ENCODE measurements at places on chromosomes 7 and 10.

GRCh38 chr7:93981480-93981874 lies 22.7 kb downstream of the BET1 start:
- no peak overlapping the region for H3K27ac ChIP-seq
- H3K4me3 ChIP-seq: no peak overlapping the region
- H3K36me3 ChIP-seq: no peaks in the 10 kb centered on the region
- H3K27me3 ChIP-seq: peaks cover 4% of the 10 kb centered on the region

DNA sequence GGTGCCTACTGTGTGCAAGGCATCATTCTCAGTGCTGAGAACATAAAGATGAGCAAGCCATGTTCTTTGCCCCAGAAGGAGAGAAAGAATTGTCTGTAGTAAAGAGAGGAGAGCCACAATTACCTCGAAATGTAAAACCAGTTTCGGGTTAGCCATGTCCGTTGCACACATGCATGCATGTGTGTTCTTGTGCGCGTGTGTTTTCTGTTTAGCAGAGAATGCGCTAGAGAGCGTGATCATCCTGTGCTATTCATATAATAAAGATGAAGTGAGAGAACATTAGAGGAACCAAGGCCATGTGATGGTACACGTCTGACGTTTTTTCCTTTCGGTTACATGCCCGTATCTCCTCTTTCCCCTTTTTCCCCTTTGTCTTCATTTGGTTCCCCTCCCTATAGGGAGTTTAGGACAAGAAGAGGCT lies 158.2 kb downstream of the CELF2 start:
- peaks cover 81% of the 10 kb centered on the region for H3K4me1 ChIP-seq
- H3K36me3 ChIP-seq: peaks cover 42% of the 10 kb centered on the region
- no peaks in the 10 kb centered on the region for H3K27me3 ChIP-seq
- no peak overlapping the region for H3K27ac ChIP-seq

DNA sequence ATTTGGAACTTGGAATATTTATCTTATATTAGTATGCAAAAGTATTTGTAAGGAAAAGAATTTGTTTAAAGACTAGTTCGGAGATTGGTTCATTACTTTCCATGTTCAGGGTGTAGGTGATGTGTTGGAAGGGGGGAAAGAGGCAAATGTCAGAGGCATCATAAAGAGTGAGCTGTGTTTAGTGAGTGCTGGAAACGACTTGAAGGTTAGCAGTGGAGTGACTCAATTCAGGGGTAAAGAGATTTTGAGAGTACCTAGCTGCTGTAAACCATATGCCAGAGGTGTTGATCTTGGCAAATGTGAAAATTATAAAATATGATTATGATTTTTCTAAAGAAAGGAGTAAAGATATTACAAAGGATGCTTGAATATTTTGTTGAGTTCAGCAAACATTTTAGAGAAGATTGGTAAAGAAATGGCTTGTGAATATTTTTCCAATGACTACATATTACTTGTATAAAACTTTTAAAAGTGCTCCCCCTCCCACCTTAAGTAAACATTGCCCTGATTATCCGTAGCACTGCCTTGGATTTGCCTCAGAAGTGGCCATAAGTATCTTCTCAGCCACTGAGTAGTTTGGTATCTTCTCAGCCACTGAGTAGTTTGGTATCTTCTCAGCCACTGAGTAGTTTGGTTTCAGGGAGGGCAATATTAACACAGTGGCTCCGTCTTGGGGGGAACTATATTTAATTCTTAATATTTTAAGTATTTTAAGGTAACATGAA lies 51.5 kb downstream of the ZNRF2 start:
- H3K4me1 ChIP-seq: peaks cover 36% of the 10 kb centered on the region
- no peak for DNase-seq
- H3K27ac ChIP-seq: no peak overlapping the region
- no peak overlapping the region for H3K4me3 ChIP-seq
- no peaks in the 10 kb centered on the region for H3K27me3 ChIP-seq

DNA sequence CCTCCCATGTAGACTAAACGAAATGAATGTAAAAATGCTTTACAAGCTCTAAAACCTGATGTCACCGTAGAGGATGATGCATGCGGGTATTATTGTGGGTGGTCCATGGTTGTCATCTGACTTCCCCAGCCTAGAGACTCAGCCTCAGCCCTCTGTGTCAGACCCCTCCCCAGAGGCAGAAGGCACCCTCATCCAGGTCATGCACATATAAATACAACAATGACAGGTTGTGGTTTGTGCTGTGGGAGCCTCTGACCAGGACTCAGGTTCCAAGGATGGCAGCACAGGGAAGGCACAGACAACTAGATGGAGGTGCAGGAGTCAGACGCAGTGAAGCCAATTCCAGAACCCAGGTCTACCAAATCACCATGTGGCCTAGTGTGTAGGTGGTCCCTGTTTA lies 3.3 kb upstream of the NODAL start:
- H3K36me3 ChIP-seq: no peaks in the 10 kb centered on the region
- peaks cover 4% of the 10 kb centered on the region for H3K4me1 ChIP-seq
- no peak overlapping the region for H3K27ac ChIP-seq
- H3K27me3 ChIP-seq: peaks cover 48% of the 10 kb centered on the region

DNA sequence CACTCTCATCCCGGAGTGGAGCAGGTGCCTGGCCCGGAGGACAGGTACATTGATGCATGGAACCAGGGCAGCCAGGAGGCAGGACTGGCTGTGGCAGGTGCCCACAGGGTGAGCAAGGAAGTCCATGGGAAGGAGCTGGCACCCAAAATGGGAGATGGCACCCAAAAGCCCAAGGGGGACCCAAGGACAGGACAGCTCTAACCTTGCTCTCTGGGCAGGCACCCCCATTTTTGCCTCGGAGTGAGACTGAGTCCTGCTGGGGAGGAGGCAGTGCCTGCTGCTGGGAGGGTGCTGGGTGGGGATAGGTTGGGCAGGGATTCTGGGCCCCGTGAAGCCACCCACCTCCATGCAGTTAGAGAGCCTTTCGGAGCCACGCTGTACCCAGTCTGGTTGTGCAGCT lies 234.5 kb downstream of the TCERG1L start:
- DNase-seq: no peak
- no peaks in the 10 kb centered on the region for H3K36me3 ChIP-seq
- no peak overlapping the region for H3K27ac ChIP-seq
- H3K4me1 ChIP-seq: peaks cover 10% of the 10 kb centered on the region

DNA sequence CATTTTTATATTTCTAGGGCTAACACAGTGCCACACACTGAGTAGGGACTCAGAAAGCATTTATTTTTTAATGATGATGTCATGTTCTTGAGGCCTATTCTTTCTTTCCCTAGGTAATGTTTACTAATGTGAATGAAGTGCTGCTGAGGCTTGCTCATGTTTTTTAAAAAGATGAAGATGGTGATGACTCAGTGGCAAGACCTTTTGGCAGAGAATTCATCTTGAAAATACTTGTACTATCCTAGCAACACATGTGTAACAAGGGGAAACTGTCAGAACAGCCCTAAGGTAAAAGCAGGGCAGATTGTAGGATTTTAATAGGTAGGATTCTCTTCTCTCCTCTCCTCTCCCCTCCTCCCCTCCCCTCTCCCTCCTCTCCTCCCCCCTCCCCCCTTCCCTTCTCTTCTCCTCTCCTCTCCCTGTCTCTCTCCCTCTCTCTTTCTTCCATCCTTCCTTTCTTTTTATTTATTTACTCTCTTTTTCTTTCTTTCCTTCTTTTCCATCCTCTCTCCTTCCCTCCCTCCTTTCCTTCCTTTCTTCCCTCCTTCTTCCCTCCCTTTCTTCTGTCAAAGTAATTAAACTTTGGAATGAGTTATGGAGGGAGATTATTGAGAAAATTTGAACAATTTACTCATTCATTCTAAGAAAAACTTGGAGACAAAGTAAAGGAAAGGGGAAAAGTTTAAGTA lies 75.3 kb downstream of the ZNF92 start:
- no peak for DNase-seq
- no peaks in the 10 kb centered on the region for H3K4me1 ChIP-seq
- peaks cover under 1% of the 10 kb centered on the region for H3K27me3 ChIP-seq
- H3K36me3 ChIP-seq: no peaks in the 10 kb centered on the region

GRCh38 chr10:132130286-132131265 lies 56.2 kb upstream of the DPYSL4 start:
- H3K4me3 ChIP-seq: no peak overlapping the region
- no peak for DNase-seq
- H3K4me1 ChIP-seq: no peaks in the 10 kb centered on the region
- H3K27ac ChIP-seq: no peak overlapping the region
- H3K27me3 ChIP-seq: no peaks in the 10 kb centered on the region

- no peaks in the 10 kb centered on the region for H3K36me3 ChIP-seq
- peaks cover 2% of the 10 kb centered on the region for H3K4me1 ChIP-seq
- no peak for DNase-seq
- H3K27me3 ChIP-seq: no peaks in the 10 kb centered on the region
- no peak overlapping the region for H3K4me3 ChIP-seq
Measured at GRCh38 chr10:51596695-51597094, 102.7 kb downstream of the CSTF2T start.

- no peaks in the 10 kb centered on the region for H3K36me3 ChIP-seq
- H3K4me1 ChIP-seq: peaks cover 4% of the 10 kb centered on the region
- H3K4me3 ChIP-seq: no peak overlapping the region
- DNase-seq: no peak
- H3K27ac ChIP-seq: no peak overlapping the region
Measured at GRCh38 chr7:137850972-137851945, 4.5 kb upstream of the DGKI start.

DNA sequence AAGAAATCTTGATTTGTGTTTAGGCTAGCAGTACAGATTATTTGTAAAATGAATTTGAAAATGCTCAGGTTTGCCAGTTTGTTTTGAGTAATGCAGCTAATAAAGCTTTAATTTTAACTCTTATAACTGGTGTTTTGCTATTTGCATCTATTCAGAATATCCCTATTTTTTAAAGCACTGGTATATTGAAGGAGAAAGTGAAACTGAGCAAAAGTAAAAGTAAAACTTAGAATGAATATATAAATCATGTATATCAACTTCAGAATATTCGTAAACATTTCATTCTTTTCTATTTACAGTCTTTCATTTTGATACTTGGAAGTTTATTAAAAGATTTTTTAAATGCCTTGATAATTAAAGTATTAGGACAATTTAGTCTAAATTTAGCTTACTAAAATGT lies 26.2 kb downstream of the TASOR2 start:
- H3K27me3 ChIP-seq: no peaks in the 10 kb centered on the region
- peak overlapping the region; percentile 67 for H3K4me3 ChIP-seq
- peaks cover 22% of the 10 kb centered on the region for H3K36me3 ChIP-seq
- DNase-seq: no peak
- H3K4me1 ChIP-seq: peaks cover 44% of the 10 kb centered on the region

DNA sequence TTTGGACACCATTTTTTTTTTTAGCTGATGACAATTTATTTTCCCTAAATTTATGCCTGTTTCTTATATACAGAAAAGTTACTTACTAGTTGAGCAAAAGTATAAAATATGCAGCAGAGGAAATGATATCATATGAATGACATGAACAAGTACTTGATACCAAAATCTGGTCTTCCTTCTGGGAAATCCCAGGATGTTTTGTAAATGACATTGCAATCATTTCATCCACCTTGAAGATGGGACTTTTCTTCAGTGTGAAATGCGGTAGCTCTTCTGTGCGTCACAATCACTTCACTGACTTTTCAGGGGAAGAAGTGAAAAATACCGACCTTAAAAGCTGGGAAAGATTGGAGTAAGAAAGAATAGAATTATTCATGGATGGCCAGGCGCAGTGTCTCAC lies 23.8 kb downstream of the C1QL3 start:
- no peaks in the 10 kb centered on the region for H3K27me3 ChIP-seq
- DNase-seq: no peak
- peaks cover 12% of the 10 kb centered on the region for H3K36me3 ChIP-seq
- no peak overlapping the region for H3K4me3 ChIP-seq

GRCh38 chr10:17161775-17162174 lies 32.2 kb upstream of the CUBN start:
- no peak for DNase-seq
- H3K27ac ChIP-seq: no peak overlapping the region
- H3K4me3 ChIP-seq: no peak overlapping the region
- no peaks in the 10 kb centered on the region for H3K4me1 ChIP-seq
- no peaks in the 10 kb centered on the region for H3K27me3 ChIP-seq
- no peaks in the 10 kb centered on the region for H3K36me3 ChIP-seq

DNA sequence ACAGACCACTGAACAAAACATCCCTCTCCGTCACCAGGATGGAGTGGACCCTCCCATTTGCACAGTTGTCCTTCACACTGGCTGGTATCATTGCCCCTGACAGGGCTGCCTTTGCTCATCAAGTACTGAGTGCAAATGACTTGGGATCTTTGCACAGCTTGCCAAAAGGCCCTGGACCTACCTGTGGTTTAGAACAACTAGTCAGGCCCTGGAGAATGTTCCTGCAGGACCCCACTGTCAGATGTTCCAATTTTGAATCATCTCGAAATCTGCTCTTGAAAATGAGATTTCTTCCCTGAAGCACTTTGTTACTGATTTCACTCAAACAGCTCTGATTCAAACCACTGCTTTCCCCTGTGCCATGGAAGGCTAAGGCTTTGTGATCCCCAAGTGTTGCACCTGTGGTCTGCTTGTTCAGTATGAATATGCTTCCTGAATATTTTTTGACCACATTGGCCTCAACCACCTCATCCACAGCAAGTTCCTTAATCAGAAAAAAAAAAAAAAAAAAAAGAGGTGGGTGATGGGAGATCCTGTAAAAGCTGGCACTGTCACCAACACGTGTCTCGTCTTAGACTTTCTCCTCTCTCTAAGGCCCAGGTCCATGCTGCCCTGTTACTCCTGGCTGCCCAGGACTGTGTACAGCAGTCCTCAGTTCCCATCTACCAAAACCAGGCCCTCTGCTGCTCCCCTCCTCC lies 2.7 kb upstream of the AOAH start:
- peaks cover 33% of the 10 kb centered on the region for H3K36me3 ChIP-seq
- H3K4me3 ChIP-seq: no peak overlapping the region
- no peak overlapping the region for H3K27ac ChIP-seq
- no peak for DNase-seq

- no peak for DNase-seq
- no peaks in the 10 kb centered on the region for H3K27me3 ChIP-seq
- no peaks in the 10 kb centered on the region for H3K36me3 ChIP-seq
- H3K4me3 ChIP-seq: no peak overlapping the region
Measured at GRCh38 chr7:41501466-41501865, 201.4 kb downstream of the INHBA start.

DNA sequence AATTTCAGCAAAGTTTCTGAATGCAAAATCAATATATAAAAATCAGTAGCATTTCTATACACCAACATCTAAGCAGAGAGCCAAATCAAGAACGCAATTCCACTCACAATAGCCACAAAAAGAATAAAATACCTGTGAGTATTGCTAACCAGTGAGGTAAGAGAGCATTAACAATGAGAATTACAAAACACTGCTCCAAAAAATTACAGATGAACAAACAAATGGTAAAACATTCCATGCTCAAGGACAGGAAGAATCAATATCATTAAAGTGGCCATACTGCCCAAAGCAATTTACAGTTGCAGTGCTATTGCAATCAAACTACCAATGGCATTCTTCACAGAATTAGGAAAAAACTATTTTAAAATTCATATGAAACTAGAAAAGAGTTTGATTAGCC lies 61.5 kb downstream of the HECTD2 start:
- H3K27me3 ChIP-seq: peaks cover 5% of the 10 kb centered on the region
- H3K4me1 ChIP-seq: no peaks in the 10 kb centered on the region
- DNase-seq: no peak
- H3K27ac ChIP-seq: no peak overlapping the region
- no peak overlapping the region for H3K4me3 ChIP-seq

All from activated T-helper 2 cell treated with anti-CD3 and anti-CD28 coated beads, Interferon-gamma antibody, Interleukin-2, Interleukin-4, amounts not matched to agents 10 μg/mL and 5 μg/mL and 100 μg/mL, durations not matched to agents 14 hours and 24 hours and 36 hours (primary cell).